ENCODE measurements at places on chromosomes 7 and 10. TPM values are rescaled to one million over a fixed set of nuclear protein-coding genes. Genes with fewer than 3 reads are reported as not detected.

DNA sequence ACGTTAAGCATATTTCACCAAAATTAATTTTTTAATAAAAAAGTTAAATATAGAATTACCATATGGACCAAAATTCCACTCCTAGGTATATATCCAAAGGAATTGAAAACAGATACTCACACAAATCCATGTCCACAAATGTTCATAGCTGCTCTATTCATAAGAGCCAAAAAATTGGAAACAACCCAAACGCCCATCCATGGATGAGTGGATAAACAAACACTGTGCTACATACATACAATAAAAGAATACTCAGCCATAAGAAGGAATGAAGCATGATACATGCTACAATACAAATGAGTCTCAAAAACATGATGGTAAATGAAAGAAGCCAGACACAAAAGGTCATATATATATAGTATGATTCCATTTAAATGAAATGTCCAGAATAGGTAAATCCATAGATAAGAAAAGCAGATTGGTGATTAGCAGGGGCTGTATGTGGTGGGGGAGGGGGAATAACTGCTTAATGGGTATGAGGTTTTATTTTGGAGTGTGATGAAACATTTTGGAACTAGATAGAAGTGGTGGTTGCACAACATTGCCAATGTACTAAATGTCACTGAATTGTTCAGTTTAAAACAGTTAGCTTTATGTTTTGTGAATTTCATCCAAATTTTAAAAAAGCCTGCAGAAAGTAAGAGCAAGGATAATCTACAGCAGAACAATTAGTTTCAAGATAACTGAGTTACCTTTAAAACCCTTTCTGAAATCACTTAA, 101.2 kb upstream of the EFCAB10 start:
- DNase-seq: no peak

GRCh38 chr7:25860275-25861163, 291.5 kb upstream of the NFE2L3 start:
- no peak for DNase-seq

The NPY4R gene
- polyA plus RNA-seq: not detected

- no peak for DNase-seq
These were observed 129.8 kb upstream of the GPR26 start for GRCh38 chr10:123536176-123536845.

- DNase-seq: no peak
These were observed 51.6 kb downstream of the PRLHR start for GRCh38 chr10:118543714-118544400.

DNA sequence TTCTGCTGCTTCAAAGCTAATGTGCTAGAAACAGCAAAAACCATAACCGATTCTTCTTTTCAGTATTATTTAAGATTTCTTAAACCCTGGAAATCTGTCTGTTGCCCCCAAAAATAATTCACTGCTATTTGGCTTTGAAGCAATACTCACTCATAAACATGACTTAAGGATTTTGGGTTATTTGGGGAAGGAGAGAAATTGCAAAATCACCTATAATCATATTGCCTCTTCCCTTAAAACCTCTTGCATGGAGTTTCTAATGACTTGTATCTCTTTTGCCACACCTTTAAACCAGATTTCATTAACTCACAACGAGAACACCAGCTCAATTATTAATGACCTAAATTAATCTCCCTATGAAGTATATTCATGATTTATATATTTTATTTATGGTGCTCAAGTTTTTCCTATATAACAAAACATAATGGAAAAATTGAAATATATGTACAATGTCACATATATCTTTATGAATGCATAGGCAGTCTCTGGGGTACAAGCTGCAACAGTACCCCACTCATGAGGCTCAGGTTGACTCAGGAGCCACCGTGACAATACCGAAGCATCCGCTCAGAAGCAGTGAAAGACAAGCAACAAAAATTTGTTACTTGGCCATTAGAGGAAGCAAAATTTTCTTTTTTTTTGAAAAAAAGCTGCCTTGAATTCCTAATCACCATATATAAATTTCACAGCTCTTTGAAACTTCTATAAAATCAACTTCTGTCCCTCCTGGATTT, 3.0 kb downstream of the NAMPT start:
- no peak for DNase-seq

- no peak for DNase-seq
These were observed 15.1 kb downstream of the FAM53B start for GRCh38 chr10:124728830-124729661.

The RPEL1 gene
- polyA plus RNA-seq: 0.13 TPM

DNA sequence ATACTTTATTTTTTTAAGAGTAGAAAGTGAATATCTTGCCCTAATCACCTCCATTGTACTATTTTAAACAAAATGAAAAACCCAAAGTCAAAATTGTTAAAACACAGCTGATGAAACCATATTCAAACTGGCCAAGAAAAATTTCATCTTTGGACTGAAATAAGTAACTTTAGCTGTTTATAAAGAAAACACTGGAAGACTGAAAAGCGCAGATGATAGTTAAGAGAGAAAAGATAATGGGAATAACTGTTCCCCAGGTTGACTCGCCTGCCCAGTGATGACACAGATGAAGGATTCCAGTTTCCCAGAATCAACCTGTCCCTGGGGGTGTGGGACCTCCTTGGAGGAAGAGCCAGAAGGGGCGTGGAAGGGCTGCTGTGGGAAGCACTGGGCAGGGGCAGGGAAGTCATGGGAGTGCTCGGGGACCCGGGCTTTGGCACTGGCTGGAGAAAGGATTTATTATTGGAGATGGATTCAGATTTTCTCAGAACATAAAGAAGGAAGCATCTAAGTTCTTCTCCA, 43.1 kb downstream of the DENND2A start:
- no peak for DNase-seq

GRCh38 chr10:128111696-128112095, 14.5 kb downstream of the MKI67 start:
- no peak for DNase-seq

- no peak for DNase-seq
These were observed 85.0 kb downstream of the ANKRD61 start for GRCh38 chr7:6116211-6116610.

DNA sequence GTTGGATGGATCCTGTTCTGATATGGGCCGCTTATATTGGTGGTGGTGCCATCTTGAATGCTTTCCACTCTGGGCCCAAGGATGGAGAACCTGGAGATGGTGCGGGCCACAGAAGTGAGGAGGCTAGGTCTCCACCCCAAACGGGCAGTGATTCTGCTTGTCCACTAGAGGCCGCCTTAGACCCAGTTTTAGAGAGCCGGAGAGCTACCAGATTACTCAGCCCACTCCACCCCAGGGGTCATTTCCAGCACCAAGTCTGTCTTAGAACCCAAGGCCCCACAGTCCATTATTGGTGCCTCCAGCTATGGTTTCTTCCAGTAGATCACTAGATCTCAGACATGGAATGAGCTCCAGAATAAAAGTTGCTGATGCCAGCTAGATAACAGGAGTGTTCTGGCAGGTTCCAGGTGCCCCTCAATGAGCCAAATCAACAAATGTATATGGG, 11.8 kb upstream of the CAMK2G start:
- no peak for DNase-seq

DNA sequence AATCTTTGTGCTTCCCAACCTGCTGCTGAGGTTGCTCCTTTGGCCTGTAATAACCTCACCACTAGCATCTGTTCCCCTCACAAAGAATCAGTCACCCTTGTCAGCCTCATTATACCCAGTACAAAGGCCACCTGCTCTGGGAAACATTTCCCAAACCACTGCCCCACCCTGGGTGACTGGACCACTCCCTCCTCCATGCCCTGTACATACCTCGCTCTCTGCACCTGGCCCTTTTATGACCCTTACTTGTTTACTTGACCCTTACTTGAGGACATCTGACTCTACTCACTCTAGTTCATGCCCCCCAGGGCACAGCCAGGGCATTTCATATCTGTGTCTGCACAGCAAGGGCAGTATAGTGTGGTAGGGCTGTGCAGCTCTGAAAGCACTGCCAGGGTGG, 21.4 kb upstream of the AOC1 start:
- DNase-seq: no peak

DNA sequence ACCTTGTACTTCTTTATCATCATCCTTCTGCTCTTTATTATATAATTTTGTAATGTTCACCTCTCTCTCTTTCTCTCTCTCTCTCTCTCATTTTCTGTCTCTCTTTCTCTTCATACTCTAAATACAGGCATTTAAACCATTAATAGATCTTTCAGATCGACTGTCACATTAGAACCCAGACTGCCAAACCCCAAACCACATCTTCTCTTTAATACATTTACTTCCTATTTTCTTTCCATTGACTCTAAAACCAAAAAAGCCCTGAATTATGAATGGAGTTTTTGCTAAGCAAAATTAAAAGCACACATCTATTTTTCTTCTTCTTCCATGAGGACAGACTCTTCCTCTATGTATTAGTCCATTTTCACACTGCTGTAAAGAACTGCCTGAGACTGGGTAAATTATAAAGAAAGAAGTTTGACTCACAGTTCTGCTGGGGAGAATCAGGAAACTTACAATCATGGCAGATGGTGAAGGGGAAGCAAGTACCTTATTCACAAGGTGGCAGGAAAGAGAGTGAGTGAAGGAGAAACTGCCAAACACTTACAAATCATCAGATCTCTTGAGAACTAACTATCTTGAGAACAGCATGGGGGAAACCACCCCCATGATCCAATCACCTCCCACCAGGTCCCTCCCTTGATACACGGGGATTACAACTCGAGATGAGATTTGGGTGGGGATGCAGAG, 272.7 kb upstream of the MGMT start:
- no peak for DNase-seq

Data from left renal cortex interstitium (tissue), 4 donors.